ENCODE measurements at places on chromosomes 2 and 18.

DNA sequence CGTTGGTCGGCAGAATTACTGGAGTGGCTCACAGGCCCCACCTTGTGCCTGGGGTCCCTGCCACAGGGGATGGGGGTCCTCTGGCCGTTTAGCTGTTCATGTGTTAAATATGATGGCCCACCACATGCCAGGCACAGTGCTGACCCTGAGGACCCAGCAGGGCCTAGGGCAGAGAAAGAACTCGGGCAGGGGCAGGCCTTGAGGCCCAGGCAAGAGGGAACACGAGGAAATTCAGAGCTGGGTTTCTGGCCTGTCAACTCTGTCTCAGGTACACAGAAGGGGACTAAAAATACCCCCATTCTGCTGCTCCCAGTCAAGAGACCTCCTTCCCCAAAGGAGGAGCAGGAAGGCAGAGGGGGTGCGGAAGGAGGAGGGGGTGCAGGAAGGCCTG is 66.2 kb downstream of the DNMT3A start:
- no peak for DNase-seq

- DNase-seq = no peak
Measured at GRCh38 chr2:10513201-10513600, 65.1 kb upstream of the ODC1 start.

DNA sequence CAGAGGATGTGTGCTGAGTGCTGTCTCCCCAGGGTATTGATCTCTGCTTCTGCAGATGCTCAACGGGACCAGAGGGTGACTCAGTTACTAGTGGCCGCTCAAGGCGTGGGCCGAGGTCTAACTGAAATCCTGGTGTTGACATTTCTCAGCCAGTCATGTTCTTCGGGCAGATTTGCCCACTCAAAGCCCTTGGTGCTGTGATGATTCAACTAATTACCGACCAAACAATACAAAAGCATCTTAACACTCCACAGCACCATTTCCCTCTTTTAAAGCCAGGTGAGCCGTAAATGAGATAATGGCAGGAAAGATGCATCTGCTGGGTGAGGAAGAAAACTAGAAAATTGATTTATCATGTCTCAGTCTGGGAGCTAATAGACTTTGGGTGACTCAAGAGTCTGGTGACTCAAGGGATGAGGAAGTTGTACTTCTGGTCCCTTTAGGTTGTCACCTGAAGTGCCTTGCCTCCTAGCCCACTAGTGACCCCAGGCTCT is 32.7 kb upstream of the PRLH start:
- DNase-seq = no peak

DNA sequence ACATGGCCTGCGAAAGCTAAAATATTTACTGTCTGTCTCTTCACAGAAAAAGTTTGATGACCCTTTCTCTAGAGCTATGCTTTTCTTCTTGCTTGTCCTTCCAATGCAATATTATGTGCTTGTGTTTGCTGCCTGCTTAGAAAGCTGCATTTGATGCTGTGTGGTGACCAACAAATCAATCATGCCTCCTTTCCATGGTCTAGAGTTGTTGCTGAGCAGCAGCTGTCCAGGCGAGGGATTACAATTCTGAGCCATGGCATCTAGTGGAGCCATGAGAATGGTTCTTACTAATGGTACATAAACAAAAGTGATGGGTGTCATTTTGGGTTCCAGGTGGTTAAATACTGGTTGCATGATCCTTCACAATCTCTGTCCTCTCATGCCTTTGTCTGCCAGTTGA is 1142.1 kb downstream of the DPP10 start:
- no peak for DNase-seq

DNA sequence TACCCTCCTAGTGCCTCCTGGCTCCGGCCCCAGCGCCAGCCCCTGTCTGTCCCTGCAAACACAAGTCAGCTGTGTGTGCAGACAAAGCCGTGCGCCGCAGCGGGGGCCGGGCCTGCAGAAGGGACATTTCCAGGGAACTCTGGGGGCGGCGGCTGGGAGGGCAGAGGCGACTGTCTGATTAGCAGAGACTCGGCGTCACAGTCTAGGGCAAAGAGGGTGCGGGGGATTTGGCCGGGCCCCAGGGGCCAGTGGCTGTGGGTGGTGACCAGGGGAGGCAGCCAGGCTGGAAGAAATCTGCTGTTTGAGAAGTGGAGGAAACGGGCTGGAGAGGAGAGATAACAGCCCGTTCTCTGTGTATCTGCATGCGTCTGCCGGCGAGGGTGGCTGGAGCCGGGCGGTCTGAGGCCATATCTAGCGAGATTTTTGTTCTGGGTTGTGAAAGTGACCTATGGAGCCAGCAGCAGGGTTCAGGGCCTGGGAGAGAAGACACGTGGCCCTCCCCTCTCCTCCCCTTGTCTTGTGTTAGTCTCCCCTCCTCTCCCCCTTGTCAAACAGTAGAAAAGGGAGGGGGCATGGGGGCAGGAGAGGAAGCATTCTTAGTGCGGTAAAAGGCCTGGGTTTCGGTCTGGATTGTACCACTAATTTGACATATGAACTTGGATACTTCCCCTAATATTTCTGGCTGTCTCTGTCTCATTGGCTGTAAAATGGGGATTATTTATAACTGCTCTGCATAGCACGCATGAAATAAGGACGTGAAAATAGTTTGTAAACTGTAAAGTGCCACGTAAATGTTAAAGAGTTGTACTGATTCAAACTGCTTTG is 169.4 kb downstream of the SMAD7 start:
- no peak for DNase-seq

- DNase-seq = no peak
Measured at GRCh38 chr2:229178117-229178516, 93.0 kb downstream of the PID1 start.
